ENCODE measurements at places on chromosomes 13 and 19. TPM values are rescaled to one million over a fixed set of nuclear protein-coding genes. Genes with fewer than 3 reads are reported as not detected.
A peak's percentile ranks its signal among the peaks of the same experiment; 100 is the strongest.

GRCh38 chr19:14368011-14368513 lies 13.2 kb upstream of the ADGRE5 start:
- H3K4me1 ChIP-seq = peaks cover 8% of the 10 kb centered on the region
- H3K27me3 ChIP-seq = no peaks in the 10 kb centered on the region
- DNase-seq = no peak
- no peaks in the 10 kb centered on the region for H3K36me3 ChIP-seq
- no peak overlapping the region for H3K4me3 ChIP-seq
- peak overlapping the region; percentile 50 for H3K27ac ChIP-seq

The TNPO2 gene
- polyA plus RNA-seq = 6.3 TPM

DNA sequence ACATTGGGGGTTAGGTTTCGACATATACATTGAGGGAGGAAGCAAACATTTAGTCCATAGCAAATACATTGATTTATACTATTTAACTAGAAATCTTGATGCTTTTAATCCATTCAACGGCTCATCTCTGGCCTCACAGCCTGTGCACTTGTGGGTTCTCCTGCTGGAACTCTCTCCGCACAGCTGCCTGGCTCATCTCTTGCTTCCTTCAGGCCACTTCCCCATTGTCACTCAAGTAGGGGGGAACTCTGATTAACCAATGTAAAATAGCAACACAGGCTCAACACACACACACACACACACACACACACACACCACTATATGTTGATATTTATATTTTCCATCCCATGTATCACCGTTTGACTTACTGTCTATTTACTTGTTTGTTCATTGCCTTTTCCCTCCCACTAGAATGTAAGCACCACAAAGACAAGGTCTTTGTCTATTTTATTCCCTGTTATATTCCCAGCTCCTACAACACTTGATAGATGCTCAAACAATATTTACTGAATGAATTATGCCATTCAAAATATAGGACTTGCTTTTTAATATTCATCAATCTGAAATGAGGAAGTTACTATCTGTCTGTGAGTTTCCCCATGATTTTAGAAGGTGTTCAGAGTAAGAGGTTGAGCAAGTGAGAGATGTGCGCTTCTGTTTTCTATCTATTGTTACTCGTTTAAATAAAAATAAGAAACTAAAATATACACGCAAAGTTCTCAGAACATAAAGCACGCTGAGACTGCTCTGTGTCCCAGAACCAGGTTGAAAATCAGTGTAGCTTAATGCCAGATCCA lies 29.8 kb upstream of the PABPC3 start:
- H3K4me1 ChIP-seq = no peaks in the 10 kb centered on the region
- DNase-seq = no peak
- no peak overlapping the region for H3K27ac ChIP-seq
- no peaks in the 10 kb centered on the region for H3K27me3 ChIP-seq
- no peaks in the 10 kb centered on the region for H3K36me3 ChIP-seq

GRCh38 chr13:108033800-108034707 lies 181.3 kb downstream of the LIG4 start:
- DNase-seq = no peak
- H3K4me3 ChIP-seq = no peak overlapping the region
- no peaks in the 10 kb centered on the region for H3K27me3 ChIP-seq
- no peaks in the 10 kb centered on the region for H3K4me1 ChIP-seq
- no peaks in the 10 kb centered on the region for H3K36me3 ChIP-seq

DNA sequence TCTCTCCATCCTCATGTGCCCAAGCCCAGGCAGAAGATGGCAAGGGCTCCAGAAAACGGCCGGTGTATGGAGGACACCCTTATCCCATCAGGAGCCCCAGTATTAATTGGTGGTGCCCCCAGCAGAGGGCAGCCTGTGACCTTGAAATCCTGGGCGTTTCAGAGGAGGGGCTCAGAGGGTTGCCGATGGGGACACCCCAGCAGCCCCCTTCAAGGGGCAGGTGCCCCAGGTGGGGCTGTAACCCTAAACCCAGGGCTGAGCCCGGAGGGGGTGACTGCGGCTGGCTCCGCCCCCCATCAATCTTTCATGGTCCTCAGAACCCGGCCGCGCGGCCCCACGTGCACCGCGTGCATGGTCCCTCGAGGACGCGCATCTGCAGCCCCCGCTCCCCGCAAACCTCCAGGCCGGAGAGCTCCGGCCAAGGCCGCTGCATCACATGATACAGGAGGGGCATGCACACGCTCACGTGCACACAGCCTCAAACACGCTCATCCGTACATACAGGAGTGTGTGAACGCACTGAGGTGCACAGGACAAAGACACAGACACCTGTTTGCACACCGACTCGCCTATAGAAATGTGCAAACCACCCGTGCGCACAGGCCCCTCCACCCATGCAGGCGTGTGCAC lies 949 bp downstream of the RAB3A start:
- peaks cover 7% of the 10 kb centered on the region for H3K36me3 ChIP-seq
- no peak overlapping the region for H3K27ac ChIP-seq
- no peak for DNase-seq
